Chondrocyte (in vitro differentiated cells): ENCODE measurements at places on chromosomes 16 and 17.
A peak's percentile ranks its signal among the peaks of the same experiment; 100 is the strongest.

GRCh38 chr17:82015311-82015971, 7.2 kb downstream of the CENPX start:
- no peak for DNase-seq

DNA sequence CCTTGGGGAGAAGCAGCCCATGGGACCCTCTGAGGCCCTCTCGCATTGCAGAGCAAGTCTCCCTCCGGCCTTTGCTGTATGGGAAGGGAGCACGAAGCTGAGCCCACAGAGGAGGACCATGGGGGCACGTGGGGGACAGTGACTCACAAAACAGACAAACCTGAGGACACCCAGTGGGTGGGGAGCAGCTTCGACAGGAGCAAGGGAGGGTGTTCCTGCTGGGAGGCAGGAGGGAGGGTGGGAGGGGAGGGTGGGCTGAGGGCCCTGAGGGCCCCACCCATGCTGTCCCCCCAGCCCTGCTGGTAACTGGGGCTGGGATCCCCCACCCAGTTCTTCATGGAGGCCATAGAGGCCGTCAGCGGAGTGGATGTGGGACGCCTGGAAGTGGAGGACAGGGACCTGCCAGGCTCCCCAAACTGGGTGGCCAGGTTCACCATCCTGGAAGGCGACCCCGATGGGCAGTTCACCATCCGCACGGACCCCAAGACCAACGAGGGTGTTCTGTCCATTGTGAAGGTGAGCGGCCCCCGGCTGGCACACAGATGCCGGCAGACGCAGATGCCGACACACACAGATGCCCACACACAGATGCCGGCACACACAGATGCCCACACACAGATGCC, 12.5 kb downstream of the SLC22A31 start:
- no peak for DNase-seq

DNA sequence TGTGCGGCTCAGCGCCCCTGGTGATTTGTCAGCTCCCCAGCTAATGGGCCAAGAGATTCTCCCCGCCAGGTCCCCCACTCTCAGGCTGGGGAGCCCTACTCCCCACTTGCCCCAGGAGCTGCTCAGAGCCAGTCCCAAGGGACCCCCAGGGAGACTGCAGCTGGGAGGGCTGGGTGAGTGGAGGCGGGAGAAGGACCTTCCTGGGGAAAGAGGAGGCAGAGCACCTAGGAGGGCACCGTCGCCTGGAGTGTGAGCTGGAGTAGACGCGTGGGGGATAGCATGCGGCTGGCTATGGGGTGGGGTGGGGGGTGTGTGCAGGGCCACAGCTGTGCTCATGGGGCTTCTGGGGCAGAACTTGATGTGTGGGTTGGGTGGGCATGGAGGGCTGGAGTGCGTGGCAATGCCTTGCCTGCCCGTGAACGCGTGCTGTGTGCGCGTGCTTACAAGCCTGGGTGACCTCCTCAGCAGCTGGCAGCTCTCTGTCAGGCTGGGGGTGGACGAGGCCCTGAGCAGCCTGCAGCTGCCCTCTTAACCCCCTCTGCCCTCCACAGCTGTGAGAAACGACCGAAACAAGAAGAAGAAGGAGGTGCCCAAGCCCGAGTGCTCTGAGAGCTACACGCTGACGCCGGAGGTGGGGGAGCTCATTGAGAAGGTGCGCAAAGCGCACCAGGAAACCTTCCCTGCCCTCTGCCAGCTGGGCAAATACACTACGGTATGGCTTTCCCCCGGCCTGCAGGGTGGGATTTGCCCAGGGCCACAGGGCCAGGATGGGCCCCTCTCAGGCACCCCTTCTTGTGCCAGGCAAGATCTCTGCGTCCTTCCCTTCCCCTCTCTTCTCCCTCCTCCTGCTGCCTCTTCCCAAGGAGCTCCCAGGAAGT, 12.9 kb downstream of the GJD3 start:
- DNase-seq, result no peak

GRCh38 chr17:31404028-31404949, 12.8 kb downstream of the RAB11FIP4 start:
- peak; percentile 82 for DNase-seq

GRCh38 chr17:50139950-50140885, 10.3 kb upstream of the SAMD14 start:
- DNase-seq, result no peak

- DNase-seq, result no peak
Observed at GRCh38 chr16:80254970-80255369, 285.8 kb upstream of the DYNLRB2 start.
